ENCODE measurements at places on chromosomes 7 and 10.

DNA sequence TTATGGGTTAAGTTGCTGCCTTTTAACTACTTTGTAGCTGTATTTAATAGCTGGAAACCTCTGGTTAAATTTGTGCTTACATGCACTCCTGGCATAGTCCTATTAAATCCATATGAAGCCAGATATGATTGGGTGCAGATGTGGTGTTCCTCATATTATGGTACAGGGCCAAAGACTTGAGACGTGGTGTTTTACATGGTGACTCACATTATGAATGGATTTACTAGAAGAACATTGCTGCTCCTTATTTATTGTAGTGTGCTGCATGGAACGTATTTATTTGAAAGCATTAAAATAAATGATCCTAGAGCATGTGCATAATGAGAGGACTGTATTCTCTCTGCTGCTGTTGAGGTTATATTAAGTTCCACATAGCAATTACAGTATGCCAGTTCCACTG, 224.1 kb downstream of the SLC25A13 start:
- no peak for DNase-seq

DNA sequence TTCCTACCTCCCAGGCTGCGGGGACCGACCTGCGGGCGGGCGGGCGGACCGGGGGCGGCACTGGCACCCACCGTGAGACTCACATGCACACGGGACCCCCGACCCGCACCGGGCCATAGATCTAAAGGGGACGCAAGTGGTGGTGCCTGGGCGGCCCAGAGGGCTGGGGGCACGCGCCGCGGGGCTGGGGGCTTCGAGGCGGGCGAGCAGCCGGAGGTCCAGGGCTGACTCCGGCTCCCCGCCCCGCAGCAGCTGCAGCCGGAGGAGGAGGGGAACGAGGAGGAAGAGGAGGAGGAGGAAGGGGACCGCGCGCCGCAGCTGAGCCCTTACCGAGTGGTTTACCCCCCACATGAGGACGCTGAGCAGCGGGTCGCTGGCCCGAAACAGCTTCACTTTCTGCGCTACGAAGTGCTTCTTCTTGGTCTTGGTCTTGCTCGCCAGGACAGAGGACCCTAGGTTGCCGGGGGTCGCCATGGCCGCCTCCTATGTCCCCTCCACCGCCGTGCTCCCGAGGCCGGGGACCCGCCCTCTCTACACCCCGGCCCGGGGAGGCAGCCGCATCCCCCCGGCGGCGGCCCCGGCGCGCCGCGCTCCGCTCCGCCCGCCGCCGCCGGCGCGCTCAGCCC, 412 bp downstream of the PIP4K2A start:
- peak; percentile 69 for DNase-seq

DNA sequence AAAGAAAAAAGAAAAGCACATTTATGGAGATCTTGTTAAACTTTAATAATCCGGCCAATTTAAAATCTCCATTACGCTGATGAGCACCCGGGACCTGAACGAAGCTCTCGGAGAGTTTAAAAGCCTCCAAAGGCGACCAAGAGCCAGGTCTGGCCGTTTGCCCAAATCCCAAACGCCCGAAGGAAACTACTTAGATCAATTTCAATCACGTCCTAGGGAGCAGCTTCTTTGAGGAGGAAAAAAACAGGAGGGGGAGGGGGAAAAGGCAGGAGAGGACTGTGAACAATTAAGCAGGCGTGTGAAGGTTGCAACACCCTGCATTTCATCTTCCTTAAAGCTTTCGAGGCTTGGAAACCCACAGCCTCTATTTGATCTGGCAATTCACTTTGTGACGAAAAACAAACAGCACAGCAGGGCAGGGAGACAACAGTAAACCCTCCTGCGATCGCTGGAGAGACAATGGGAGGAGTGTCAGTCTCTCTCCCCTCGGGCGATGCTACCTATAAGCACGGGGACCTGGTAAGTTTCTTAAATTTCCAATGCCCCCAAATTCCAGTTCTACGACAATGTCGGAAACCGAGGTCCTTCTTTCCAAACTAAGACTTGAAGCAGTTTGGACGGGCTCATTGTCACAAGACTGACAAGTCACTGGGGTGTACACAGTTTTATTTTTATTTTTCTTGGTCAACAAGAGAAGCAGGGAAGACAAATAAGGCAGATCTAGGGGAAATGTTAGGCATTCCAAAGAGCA, 1.2 kb downstream of the KLF6 start:
- peak; percentile 98 for DNase-seq

- no peak for DNase-seq
Measured at GRCh38 chr10:62072901-62073300, 171.4 kb downstream of the ARID5B start.

DNA sequence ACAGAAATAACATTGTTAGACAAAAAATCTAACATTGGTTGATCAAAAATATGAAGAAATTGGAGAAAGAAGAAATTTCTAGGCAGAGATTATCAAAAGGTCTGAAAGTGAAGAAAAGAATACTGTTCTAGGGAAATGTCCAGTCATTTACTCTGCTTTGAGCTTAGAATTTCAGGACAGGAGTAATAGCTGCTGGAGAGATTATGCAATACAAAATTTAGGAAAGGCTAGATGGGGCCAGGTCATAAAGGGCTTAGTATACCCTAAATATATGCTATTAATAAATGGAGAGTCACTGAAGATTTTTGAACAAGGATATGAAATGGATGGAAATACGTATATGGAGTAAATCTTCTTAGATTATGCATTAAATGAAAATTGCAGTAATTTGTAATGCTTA, 279.2 kb downstream of the CACNA2D1 start:
- no peak for DNase-seq

- no peak for DNase-seq
Measured at GRCh38 chr10:47260505-47261111, 39.4 kb upstream of the GDF10 start.

DNA sequence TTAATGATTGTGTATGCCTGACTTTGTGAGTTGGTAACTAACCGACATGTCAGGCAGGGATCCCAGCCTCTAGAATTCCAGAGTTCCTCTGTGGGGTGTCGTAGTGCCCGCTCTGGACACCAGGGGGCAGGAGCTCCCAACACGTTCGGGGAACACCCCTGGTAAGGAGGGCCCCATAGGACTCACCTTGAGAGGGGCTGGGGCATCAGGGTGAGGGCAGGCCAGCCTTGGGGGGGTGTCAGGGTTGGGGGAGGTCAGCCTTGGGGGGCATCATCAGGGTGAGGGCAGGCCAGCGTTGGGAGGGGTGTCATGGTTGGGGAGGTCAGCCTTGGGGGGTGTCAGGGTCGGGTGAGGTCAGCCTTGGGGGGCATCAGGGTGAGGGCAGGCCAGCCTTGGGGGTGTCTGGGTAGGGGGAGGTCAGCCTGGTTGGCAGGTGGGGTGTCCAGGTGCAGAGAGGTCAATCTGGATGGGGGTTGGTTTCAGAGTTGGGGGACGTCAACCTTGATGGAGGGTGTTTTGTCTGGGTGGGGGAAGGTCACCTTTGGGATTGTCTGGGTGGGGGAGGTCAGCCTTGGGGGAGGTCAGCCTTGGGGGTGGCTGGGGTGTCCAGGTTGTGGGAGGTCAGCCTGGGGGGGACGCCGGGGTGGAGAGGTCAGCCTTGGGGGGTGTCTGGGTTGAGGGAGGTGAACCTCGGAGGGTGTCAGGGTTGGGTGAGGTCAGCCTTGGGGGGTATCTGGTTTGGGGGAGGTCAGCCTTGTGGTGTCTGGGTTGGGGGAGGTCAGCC, 45.6 kb upstream of the SUN1 start:
- peak; percentile 29 for DNase-seq

DNA sequence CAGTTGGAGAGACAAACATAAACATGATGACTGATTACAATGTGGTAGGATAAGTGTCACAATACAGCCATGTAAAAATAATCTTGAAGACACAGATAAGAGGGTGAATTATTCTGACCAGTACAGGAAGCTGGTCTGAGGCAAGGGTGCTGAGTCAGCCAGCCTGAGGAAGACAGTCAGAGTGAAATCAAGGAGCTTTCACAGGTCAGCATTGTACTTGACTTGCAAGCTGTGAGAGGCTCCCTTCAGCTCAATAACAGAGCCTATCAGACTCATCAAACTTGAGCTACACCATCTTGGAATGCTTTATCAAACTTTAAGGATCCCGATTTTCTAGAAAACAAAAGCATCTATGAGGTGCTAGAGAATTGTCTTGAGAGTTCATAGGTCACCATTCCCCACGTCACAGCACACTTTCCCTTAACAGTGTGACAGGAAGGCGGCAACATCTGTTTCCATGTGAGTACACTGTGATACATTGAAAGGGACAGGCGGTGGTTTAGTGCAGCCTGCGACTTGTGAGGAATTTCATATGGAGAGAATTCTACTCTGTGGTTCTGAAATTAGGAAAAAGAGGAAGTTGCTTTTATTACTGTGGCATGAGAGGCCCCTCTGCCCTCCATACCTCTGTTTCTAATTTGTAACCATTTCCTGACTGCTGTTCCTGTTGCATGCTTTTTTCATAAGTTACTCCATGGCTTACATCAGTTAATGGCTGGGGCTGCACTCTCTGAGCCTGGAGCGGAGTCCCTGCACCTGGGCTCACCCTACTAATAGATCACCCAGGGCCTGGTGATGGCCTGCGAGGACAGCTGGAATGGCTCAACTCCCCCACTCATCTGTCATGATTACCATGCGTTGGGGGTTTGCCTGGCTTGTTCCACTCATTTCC, 417.1 kb downstream of the SUGCT start:
- no peak for DNase-seq

GRCh38 chr10:80324086-80324485, 32.5 kb downstream of the DYDC1 start:
- no peak for DNase-seq

GRCh38 chr7:92206672-92207071, 27.7 kb upstream of the LRRD1 start:
- no peak for DNase-seq

GRCh38 chr10:14191871-14192270, 138.9 kb downstream of the FRMD4A start:
- DNase-seq: no peak

- DNase-seq: no peak
Measured at GRCh38 chr10:92527716-92528115, 46.2 kb downstream of the IDE start.

- DNase-seq: no peak
Measured at GRCh38 chr10:43929122-43929521, 280.4 kb upstream of the ZNF32 start.

Data from NCI-H146 (cell line).